NCI-H1694 (cell line): ENCODE measurements at places on chromosomes 1 and 21.

DNA sequence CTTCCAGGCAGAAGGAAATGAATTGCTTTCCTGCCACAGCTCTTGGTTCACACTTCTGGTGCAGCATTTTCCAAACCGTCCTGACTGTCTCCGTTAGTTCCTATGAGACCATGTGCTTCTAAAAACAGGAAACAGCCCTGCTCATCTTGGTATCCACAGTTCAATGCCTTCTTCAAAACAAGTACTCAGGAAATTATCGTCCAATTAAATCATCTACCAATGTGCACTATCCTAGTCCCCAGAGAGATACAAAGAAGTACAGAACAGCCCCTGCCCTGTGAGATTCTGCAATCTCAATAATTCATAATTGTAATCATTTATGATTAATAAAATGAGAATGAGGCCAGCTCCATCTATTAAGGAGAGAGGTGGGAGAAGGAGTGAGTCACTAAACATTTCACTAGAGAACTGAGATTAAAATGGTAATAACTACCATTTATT, 11.2 kb downstream of the CLEC20A start:
- no peak for DNase-seq

DNA sequence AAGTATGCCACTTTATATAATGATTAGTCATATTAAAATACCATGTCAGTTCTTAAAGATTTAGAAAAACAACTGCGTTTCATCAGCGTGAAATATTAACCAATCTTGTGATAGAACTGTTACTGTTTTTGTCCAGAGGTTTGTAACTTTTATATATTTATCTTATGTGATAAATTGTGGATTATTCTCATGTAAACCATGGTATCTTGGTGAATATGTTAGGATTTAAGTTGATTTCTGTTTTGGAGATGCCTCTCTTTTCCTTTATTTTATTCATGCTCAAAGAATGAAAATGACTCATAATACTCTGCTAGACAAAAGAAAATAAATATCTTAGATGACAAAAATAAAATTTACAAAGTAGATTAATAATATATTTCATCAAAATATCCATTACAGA, 88.4 kb downstream of the ADGRL4 start:
- no peak for DNase-seq

- DNase-seq: peak; percentile 30
These were observed 19.4 kb downstream of the PLEKHO1 start for GRCh38 chr1:150168960-150169601.

DNA sequence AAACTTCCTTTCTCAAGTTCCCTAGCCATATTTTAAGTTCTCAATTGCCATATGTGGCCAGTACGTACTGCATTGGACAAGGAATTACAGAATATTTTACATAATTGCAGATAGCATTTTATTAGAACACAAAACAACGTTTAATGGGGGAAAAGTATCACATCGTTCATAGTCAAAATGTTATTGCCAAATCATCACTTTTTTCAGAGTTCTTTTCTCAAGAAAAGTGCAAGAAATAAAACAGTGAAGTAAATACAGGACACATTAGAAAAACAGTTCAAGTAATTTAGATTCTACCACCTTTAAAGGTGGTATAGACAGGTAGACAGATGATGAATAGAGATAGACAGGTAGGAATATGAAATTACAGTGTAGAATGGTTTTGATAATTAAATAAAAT, 479.1 kb upstream of the NCAM2 start:
- DNase-seq: no peak

GRCh38 chr1:112549590-112549989, 40.8 kb downstream of the WNT2B start:
- no peak for DNase-seq

DNA sequence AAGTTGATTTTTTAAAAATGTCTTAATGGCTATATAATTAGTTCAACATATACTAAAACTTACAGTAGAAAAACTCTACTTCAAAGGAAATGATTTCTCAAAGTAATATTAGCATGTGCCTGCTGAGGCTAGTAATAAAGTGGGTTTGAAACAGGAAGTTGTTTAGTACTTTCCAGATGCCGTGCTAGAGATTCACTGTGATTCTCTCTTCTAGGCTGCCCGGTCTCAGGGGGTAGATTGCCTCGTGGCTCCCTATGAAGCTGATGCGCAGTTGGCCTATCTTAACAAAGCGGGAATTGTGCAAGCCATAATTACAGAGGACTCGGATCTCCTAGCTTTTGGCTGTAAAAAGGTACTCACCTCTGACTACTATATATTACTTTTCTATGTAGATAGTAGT, 9.1 kb downstream of the EXO1 start:
- no peak for DNase-seq

DNA sequence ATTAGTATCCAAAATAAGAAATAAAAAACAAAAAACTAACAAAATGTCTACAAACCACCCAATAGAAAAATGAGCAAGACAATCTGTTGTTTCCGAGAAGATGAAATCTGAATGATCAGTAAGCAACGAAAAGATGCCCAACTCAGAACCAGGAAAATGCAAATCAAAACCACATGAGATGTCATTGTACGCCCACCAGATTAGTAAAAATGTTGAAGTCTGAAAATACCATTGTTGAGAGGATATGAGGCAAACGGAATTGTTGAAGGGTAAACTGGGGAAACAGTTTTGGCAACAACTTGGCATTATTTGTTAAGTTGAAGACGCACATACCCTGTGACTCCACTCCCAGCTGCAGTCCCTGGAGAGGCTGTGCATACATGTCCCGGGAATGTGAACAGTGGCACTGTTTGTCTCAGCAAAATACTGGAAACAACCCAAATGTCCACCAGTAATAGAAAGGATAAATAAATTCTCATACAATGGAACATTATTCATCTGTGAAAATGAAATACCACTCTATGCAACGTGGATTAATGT, 10.6 kb downstream of the ZBTB17 start:
- no peak for DNase-seq

- no peak for DNase-seq
These were observed 30.3 kb upstream of the ABCG1 start for GRCh38 chr21:42188663-42189062.

GRCh38 chr1:201006450-201006849, 17.1 kb downstream of the KIF21B start:
- DNase-seq: no peak

- DNase-seq: no peak
These were observed 41.7 kb downstream of the PRKCZ start for GRCh38 chr1:2091611-2092604.

- no peak for DNase-seq
These were observed 19.4 kb upstream of the GNG5 start for GRCh38 chr1:84525779-84526178.

GRCh38 chr1:55211863-55212262, 3.3 kb downstream of the USP24 start:
- DNase-seq: no peak
